Central memory CD8-positive, alpha-beta T cell (primary cell): ENCODE measurements at places on chromosomes 7 and 10.

DNA sequence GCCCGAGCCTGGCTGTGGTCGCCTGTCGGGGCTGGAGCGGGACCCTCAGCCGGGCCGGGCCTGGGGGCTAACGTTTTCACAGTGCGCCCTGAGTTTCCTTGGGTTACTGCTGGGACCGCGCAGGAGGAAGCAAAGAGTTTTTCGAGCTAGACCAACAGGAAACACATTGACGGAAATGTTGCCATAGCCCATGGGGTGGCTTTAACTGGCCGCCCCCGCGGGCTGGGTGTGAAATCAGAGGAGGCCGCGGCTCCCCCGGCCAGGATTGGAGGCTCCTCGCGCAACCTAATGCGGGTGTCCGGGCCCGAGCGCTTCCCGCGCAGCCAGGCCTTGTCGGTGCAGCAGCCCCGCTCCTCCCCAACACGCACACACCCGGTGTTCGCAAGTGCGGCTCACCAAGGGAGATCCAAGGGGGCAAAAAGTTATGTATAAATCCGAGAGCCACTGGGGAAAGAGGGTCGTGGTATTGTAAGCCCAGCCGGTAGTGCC, 1.9 kb downstream of the HHEX start:
- DNase-seq: no peak

GRCh38 chr10:26067680-26068079, 133.7 kb downstream of the MYO3A start:
- DNase-seq: no peak

GRCh38 chr10:112525200-112525599, 78.2 kb downstream of the VTI1A start:
- no peak for DNase-seq

DNA sequence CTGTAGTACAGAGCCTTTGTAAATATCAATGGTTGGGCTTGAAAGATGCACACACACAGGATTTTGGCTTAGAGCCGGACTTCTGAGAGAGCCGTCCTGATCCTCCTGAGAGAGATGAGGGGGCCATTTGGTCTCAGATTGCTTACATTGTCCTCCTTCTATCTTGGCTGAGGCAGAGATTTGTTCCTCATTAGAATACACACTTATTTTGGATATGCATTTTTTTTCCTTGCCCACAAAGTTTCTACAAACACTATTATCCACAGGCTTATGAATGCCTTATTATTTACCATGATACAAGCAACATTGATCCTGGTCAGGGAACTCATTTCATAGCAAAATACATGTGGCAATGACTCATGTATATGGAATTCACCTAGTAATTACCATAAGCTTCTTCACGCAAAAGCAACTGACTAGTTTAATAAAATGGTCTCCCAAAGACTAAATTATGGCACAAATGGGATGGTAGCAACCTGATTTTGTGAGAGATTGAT, 175.3 kb downstream of the MDFIC start:
- no peak for DNase-seq

GRCh38 chr7:19109000-19109946, 8.2 kb downstream of the TWIST1 start:
- no peak for DNase-seq

DNA sequence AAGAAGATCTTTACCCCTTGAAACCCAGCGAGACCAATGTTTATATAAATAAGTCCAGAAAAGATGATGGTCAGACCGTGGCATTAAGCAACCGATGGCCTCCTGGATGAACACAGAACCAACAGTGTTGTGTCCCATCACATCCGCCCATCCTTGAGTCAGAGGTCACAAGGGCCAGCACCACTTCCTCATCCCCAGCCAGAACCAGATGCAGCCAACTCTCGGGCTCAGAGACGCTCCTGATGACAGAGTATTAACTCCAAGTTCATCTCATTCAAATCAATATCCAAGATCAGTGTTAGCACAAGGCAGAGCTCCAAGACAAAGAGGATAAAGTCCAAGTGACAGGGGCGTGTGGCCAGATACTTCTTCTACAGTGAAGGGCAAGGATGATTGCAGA, 63.5 kb downstream of the FAM53B start:
- DNase-seq: no peak

DNA sequence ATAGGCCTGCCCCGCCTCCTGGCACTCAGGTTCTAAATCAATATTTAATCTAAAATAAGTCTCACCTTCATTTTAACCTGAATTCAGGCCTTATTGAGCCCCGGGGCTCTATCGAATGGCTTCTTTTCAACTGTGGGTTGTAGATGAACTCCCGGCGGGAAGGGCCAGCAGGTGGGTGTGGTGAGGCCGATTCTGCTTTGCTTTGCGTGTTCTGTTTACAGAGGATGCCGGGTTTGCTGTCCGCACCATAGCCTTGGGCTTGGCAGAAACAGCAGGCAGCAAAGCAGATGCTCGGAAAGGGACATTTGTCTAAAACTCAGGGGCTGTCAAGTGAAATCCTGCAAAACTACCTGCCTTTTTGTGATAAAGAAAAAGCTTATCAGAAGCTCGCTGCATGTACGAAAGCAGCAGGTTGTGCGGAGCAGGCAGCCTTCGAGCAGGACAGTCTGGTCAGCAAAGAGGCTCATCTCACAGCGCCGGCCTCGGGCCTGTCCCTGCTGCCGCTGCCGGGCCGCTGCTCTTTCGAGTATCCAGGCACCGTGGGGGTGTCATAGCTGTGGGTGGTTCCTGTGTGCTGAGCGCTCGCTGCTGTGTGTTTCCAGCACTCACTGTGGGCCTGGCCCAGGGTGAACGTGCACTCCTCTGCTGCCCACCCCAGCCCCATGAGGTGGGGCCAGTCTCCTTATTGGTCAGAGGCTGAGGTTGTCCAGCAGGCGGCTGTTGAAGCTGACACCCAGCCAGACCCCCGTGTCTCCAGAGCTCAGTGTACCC, 434.8 kb upstream of the FOXK1 start:
- DNase-seq: no peak
